Mononuclear cell (primary cell): ENCODE measurements at places on chromosomes 5 and 9. TPM values are rescaled to one million over a fixed set of nuclear protein-coding genes. Genes with fewer than 3 reads are reported as not detected.

The INSL4 gene
- not detected for total RNA-seq

The TEK gene
- under 0.01 TPM for total RNA-seq

The S1PR3 gene
- 7.8 TPM for total RNA-seq

The SECISBP2 gene
- 96.6 TPM for total RNA-seq

The NSD1 gene
- total RNA-seq, result 69.0 TPM

The FGF18 gene
- 0.10 TPM for total RNA-seq

The ZNF169 gene
- total RNA-seq, result 6.4 TPM

The ANKHD1 gene
- total RNA-seq, result 227 TPM

The ADAMTS19 gene
- total RNA-seq, result not detected

The EGFL7 gene
- 2.1 TPM for total RNA-seq

The FST gene
- 0.84 TPM for total RNA-seq

The MELK gene
- total RNA-seq, result 0.94 TPM

The SPINK5 gene
- total RNA-seq, result not detected

The SNCAIP gene
- total RNA-seq, result not detected

The TMEM171 gene
- total RNA-seq, result not detected

The FAM153A gene
- total RNA-seq, result 16.5 TPM

The NUTM2G gene
- not detected for total RNA-seq

The LCP2 gene
- total RNA-seq, result 440 TPM

The PCDHA5 gene
- total RNA-seq, result under 0.01 TPM

The LCN15 gene
- not detected for total RNA-seq

The TAF1L gene
- total RNA-seq, result under 0.01 TPM

The RMI1 gene
- total RNA-seq, result 1.9 TPM

The CAPSL gene
- total RNA-seq, result not detected

The CLINT1 gene
- 120 TPM for total RNA-seq

The TMEM215 gene
- not detected for total RNA-seq

The SLC9A3 gene
- 1.8 TPM for total RNA-seq

The FGF1 gene
- not detected for total RNA-seq
